ENCODE measurements at places on chromosomes 5 and 9. TPM values are rescaled to one million over a fixed set of nuclear protein-coding genes. Genes with fewer than 3 reads are reported as not detected.

The EPB41L4A gene
- total RNA-seq, result 0.44 TPM

The TLR4 gene
- total RNA-seq, result 0.55 TPM

The LCN2 gene
- total RNA-seq, result not detected

The SPATA31E1 gene
- not detected for total RNA-seq

The CAMK4 gene
- 243 TPM for total RNA-seq

The GABRG2 gene
- not detected for total RNA-seq

The ZNF883 gene
- 0.67 TPM for total RNA-seq

The FOXD4L6 gene
- total RNA-seq, result not detected

DNA sequence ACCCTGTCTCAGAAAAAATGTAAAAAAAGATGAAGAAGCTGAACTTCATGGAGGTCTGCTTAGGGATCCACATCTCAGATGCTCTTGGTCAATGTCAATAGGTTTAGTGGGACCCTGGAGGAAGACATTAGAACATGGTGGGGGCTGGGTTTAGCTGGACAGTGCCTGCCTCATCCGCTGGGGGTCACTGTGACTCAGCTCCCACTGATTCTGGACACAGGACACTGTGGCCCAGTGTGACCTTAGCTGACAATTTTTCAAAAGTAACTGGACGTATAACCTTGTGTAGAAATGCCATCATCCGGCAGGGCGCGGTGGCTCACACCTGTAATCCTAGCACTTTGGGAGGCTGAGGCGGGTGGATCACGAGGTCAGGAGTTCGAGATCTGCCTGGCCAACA is 7.3 kb upstream of the HNRNPAB start:
- DNase-seq, result no peak

GRCh38 chr5:159409801-159410200 is 79.5 kb upstream of the IL12B start:
- peak; percentile 22 for DNase-seq

DNA sequence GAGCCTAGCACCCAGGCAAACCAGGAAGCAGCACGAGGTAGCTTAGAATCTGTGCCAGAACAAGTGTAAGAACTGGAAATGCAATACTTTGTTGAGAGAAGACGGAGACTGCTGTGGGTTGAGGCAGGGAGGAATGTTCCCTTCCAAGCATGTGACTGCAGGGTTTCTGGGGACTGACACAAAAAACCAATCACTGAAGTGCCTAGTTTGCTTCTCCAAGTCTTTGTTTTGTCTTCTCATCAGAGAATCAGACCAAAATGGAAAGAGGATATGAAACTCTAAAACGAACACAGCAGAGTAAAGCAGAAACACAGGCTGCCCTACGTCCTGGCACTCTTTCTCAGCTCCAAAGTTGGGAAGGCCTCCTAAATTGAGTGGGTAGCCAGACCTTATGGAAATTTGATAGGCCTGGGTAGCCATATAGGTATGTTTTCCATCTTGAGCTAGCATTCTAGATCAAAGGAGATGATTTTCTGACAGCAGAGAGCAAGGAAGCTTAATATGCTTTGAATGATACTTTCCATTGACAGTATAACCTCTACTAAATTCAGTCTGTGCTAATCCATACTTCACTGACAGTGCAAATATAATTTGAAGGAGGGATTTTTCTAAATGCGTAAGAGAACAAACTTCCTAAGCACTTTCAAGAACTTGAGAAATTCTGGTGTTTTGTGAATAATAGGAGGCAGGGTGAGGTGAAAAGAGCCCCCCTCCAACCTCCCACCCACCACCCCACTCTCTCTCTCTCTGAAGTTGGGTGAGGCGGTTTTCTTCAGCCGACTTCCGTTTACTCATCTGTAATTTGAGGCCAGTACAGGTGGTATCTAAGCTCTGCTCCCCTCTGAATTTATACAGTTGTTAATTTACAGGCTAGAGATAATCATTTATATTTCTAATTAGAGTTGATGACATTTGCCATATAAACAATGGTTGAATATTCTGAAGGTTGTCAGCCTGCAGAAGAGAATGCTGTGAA is 5.5 kb downstream of the ADRB2 start:
- DNase-seq, result no peak

GRCh38 chr5:150301901-150302300 is 804 bp downstream of the ARSI start:
- DNase-seq, result no peak

- DNase-seq, result no peak
Observed at GRCh38 chr5:123181394-123181801, 92.4 kb downstream of the PRDM6 start.

DNA sequence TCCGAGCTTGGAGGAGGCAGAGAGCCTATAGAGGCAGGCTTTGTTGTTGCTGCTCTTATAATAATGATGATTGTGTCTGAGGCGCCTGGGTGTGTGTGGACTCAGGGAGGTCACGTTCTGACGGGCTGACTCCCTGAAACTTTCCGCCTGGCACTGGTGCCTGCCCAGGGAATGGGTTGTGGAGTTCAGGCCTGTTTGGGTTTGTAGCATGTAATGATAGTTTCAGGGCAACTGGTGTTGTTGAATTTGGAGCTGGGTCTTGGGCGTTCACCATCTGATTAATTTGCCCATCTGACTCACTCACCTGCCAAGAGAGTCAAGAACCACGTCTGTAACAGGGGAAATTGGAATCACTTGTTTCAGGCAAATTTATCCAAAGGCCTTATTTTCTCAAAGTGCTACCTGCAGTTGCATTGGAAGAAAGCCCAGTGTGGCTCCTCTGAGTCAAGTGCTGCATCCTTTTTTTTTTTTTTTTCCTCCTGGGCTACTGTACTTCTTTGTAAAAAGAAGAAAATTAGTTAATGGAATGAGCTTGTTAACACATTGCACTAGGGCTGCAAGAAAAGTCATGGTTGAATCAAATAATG is 386.5 kb downstream of the GADD45G start:
- DNase-seq, result no peak

DNA sequence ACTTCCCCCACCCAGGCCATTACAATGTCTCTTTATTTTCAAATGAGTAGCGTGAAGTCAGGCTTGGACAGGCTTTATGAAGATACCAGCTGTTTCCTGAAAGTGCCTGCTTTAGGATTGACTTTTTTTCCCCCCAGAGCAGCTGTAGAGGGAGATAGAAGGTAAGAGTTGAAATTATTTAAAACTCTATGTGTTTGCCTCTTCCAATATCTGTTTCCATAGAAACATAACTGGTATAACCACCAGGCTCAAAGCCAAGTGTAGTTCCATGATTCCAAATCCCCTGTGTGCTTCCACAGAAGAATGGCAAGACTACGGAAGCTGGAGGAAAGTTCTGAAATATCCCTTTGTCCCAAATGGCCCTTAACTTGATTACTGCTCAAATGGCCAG is 87.4 kb upstream of the TBC1D2 start:
- DNase-seq, result no peak

- DNase-seq, result no peak
Observed at GRCh38 chr9:95010431-95010838, 283.9 kb downstream of the AOPEP start.

GRCh38 chr5:138884554-138884953 is 9.4 kb upstream of the LRRTM2 start:
- no peak for DNase-seq

DNA sequence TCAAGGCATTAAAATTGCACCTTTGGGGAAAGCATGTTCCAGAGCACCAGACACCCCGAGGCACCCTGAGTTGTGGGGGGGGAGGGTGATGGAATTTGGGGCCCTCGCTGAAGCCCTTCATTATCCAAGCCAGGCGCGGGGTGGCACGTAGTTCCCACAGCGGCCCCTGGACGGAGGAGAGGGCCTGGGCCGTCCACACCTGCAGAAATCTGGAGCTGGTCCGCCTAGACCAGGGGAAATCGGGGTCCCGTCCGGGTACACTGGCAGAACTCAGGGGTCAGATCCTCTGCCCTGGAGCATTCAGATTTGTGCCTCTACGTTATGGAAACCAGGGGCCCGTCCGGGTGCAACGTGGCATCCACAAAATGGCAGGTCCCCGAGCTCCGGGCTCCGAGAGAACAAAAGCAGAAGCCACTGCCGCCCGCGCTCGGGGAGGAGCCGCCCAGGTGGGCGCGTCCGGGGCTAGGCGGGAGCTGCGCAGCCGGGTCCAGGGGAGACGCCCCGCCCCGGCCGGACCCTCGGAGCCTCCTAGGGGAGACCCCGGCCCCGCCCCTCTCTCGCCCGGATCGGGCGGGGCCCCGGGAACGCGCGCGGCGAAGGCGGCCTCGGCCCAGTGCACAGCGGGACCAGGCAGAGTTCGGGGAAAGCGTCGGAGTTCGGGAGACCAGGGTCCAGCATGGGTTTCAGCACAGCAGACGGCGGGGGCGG is at the start of gene PLEKHG4B:
Gene PLEKHG4B, plus strand, starts transcription at position 613 of the 708 bp plus-strand sequence. Its CDS starts 64 bp downstream, at position 677.
- no peak for DNase-seq

DNA sequence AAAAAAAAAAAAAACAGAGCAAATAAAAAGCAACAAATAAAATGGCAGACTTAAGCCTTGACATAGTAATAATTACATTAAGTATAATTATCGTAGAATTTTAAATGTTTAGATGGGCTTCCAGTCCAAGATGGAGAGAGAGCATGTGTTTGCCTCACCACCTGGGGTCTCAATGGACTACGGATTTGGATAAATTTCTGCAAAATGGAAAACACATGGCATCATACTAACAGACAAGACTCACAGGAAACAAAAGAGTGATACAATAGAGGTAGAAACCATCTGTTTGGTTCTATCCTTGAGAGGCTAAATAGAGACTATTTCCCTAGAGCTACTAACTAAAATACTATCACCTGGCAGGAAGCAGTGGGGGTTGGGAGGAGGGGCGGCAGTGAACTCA is 144.3 kb downstream of the MUSK start:
- DNase-seq, result no peak

GRCh38 chr9:21616082-21616778 is 134.1 kb upstream of the IFNE start:
- no peak for DNase-seq

DNA sequence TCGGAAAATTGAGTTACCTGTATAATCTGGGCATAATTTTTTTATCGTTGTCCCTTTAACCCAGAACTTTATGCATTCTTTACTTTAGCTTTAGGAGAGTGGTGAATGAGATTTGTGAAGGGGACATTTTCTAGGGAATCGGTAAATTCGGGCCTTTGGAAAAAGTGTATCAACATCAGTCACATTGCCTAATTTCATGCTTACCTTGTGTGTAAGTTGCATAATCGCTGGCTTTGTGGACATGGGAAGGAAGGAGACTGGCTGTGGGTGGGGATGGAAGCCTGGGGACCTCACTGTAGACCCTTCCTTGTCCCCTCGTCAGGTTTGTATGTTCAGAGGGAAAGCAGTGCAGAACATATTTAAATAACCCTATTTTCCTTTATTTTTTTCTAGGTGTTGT is 3.3 kb downstream of the PSAT1 start:
- DNase-seq, result no peak

DNA sequence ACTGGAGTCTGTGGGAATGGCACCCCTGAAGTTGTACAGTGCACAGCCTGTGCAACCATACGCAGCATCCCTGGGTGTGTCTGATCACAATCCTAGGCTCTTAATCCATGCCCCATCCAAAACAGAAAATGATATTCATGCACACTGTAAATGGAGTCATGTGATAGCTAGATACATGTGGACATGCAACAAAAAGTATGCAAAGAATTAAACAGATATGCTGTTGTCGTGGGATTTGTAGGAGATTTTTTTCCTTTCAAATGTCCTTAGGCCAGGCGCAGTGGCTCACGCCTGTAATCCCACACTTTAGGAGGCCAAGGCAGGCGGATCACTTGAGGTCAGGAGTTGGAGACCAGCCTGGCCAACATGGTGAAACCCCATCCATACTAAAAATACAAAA is 36.1 kb downstream of the PRRX2 start:
- no peak for DNase-seq

Data from CD4-positive, alpha-beta memory T cell (primary cell).